NCI-H510A (cell line): ENCODE measurements at places on chromosomes 2 and 18.

DNA sequence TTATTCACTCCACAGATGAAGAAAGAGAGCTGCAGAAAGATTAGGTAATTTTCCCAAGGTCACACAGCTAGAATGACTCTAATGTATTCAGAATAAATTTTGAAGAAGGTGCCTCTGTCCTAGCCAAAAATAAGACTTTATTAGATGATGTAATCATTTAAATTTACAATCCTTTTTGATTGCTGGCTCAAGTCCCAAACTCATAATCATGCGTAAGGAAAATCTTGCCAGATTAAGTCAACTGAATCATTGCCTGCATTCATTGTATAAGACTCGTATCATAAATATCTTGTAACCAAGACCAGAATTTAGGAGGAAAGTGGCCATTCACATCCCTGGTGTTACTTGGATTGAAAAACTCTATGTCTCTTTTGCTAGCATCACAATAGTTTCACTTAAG, 53.1 kb upstream of the STK39 start:
- no peak for DNase-seq

DNA sequence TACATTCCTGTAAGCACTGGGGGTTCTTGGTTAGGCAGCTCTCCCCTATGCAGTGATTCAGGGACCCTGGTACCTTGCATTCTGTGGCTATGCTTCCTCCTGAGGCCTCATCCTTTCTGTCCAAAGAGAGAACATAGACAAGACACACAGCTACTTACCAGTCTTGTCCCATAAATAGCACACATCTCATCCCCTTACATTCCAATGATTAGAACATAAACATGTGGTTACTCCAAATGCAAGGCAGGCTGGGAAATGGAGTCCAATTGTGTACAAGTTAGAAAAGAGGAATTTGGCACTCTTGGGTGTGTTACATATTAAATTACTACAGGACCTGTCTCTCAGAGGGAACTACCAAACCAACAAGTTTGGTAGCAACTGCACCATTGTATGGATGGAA, 171.3 kb downstream of the ARHGAP15 start:
- DNase-seq = no peak

GRCh38 chr18:56984731-56985130, 162.2 kb upstream of the BOD1L2 start:
- no peak for DNase-seq

DNA sequence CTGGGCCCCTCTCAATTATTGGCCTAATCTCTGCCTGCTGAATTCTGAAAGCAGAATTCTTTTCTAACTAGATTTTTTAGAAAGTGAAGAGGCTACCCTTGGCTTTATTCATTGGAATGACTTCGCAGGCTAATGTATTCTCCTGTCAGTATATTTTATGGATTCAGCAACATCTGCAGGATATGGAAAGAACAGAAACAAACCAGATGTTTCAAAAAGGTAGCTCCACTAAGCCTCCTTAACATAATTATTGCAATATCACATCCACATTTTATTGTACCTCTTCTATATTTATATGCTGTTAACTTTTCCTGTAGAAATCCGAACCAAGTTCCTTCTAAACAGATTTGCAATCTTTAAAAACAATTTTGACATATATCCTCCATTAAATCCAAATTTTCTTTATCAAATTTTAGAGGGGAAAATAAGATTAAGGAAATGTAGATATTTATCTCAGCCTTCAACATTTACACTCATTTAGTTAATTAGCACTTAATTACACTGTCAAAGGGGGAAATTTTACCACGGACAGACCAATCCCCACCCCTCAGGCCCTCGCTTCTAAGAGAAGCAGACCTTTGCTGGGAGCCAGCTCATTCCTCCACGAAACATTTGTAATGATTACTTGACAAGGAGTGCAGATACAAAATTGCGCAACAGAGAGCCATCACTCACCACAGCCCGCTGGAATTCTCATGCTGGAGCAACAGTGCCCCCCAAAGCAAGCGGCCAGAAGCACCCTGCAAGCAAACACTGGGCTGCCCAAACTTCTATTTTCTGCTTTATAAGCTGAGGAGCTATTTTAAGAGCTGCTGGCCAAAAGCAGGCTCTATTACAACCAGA, 253.4 kb downstream of the ETAA1 start:
- peak; percentile 7 for DNase-seq

GRCh38 chr2:158573739-158574138, 117.0 kb downstream of the PKP4 start:
- DNase-seq = no peak

DNA sequence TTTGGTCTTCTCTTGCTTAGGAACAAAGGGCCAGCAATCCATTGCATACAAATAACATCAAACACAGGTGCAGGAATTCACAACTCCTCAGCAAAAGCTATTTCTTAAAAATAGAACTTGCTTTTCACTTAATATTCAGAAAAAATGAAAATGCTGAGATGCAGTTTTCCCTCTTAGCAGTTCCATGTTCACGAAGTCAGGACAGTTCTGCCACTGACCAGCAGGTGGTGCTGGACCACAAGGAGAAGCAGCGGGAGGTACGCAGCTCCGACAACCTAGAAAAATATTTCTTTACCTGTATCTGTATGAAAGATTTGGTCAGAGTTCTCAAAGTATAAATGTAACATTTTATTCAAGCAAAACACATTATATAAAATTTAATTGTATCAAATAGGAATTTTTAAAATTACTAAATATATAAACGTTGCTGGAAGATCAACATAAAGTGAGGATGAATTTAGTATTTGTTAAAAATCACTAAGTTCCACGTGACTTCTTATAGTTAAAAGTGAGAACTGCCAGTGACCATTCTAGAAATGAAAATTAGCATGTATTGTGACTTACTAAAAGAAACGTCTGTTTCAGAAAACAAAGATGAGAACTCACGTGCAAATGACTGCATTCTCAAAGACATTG, 48.8 kb downstream of the ADNP2 start:
- DNase-seq = peak; percentile 27

DNA sequence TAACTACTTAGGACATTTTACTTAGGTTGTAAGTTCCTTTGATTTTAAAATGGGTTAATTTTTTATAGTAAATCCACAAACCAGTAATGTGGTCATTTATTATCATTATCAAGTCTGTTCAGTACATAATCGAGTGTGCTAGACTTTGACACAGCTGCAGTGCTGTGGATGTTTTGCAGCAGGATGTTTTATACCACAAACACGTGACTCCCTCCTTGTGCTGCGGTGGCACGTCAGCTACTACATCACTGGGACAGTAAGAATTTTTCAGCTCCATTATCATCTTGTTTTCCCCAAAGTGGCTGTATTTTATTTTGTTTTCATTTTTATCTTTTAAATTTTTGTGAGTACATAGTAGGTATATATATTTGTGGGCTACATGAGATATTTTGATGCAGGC, 70.0 kb downstream of the ATP9B start:
- DNase-seq = no peak

DNA sequence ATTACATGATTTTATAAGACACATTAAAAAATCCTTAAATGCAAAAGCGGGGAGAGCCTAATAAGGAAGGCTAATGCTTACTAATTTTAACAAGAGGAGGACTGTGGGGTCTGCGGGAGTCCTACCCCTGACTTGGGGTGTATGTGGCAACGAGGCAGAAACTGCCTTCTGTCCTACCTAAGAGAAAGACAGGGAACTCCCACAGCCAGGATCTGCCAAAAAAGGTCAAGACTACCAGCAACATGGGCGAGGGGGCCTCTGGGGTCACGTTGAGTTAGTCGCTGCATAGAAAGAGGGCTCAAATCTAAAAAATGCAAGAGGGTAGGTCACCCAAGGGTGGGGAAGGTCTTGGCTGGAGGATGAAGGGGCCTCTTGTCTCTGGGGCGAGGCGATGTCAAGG, 529 bp upstream of the AMER3 start:
- no peak for DNase-seq

DNA sequence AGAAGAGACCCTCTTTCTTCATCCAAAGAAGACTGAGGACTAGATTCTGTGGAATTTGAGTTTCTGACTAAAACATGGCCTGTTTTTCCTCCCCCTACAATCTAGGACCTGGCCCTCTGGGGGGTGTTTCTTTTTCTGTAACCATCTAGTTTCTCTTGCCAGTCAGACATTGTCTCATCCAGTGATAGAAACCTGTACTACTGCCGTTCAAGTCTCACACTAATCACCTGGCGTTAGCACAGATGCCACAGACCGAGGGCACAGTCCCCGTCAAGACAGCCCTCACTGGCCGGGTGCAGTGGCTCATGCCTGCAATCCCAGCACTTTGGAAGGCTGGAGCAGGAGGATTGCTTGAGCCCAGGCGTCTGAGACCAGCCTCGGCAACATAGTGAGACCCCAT, 126.9 kb upstream of the NDUFV2 start:
- no peak for DNase-seq

GRCh38 chr18:9447334-9447733, 28.0 kb upstream of the RALBP1 start:
- DNase-seq = no peak

- no peak for DNase-seq
Observed at GRCh38 chr2:120684289-120685065, 51.2 kb upstream of the GLI2 start.

DNA sequence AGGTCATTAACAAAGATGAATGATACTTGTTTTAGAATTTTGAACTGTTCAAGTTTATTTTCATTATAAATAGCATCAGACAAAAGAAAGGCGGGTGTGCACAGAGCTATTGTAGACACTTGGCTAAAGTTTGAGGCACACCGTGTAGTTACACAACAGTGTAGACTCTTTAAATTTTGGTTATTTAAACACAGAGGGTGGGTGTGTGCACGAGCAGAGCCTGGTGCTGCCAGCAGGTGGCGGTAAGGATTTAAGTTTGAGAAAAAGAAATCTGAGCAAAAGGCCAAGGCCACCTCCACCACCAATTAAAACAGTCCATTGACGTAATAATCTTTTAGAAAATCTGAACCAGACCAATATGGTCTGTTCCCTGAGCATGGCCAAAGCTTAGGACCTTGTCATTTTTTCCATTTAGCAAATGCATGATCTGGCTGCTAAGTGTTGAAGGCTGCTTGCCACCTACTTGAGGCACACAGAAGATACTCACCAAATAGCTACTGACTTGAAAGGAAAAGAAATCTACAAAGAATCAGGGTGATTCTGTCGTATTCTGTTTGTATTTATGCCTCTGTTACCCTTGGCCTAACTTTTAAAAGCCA, 14.3 kb downstream of the COPS7B start:
- no peak for DNase-seq

GRCh38 chr18:51953521-51953920, 386.5 kb upstream of the DCC start:
- DNase-seq = no peak

- DNase-seq = no peak
Observed at GRCh38 chr18:26438980-26439379, 109.4 kb downstream of the KCTD1 start.

DNA sequence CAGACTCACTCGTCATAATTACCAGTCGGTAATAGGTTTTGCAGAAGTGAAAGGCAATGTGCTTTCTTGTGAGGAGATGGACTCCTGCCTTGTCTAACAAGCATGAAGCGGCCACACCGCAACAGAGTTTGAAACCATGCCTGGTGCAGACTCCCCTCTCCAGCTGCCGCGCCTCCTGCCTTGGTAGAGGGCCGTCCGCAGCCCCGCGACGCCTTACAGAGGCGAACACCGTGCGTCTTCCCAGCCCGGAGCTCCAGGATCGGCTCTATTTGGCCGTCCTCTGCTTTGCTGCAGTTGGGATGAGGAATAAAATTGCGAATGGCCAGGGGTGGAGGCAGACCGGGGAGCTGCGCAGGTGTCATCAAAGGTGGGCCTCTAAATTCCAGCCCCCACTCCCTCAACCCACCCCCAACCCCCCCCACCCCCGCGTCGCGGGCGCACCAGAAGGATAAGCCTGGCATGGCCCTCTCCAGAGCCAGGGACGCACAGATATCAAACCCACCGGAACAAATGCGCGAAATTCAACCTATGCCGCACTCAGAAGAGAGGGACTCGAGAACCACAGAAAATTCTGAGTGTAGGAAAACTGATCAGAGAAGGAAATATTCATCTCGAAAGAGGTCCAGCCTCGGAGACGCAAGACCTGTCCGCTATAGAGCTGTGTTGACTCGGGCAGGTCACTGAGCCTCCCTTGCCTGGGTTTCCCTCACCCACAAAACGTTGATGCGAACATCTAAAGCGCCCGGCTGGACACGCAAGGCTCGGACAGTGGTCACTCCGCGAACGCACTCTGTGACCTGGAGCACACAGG, 1.1 kb downstream of the TRABD2A start:
- no peak for DNase-seq

GRCh38 chr2:42049221-42050009, 1.6 kb downstream of the PKDCC start:
- no peak for DNase-seq

- peak; percentile 51 for DNase-seq
Observed at GRCh38 chr18:31100436-31101182, 1.6 kb downstream of the DSC2 start.

GRCh38 chr2:175445281-175445680, 263.8 kb upstream of the ATP5MC3 start:
- no peak for DNase-seq

- DNase-seq = no peak
Observed at GRCh38 chr2:181073896-181074295, 93.5 kb downstream of the UBE2E3 start.

DNA sequence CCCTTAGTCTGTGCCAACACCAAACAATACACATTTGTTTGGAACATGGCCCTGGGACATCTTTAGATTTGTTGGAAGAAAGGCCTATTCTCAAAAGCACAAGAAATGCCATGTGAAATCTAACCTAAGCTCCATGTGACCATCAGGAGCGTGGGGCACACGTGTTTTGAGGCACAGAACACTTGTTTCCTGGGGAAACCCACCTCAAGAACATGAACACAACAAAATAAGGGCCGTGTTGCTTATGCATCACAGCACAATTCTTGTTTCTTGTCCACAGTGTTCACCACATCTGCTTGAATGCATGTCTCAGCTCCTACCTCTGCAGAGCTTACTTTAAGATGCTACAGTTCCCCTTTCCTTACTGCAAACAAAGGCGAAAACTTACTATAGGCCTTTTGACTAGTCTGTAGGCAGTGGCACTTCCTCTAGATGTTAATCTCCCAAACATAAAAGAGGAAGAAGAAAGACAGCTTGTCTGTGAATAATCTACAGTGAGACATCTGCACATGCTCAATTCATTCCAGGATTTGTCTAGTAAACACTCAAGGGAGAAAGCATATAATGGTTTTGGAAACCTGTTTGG, 165.0 kb downstream of the ANKRD44 start:
- DNase-seq = peak; percentile 31
